ENCODE measurements at places on chromosomes 2 and 18.

DNA sequence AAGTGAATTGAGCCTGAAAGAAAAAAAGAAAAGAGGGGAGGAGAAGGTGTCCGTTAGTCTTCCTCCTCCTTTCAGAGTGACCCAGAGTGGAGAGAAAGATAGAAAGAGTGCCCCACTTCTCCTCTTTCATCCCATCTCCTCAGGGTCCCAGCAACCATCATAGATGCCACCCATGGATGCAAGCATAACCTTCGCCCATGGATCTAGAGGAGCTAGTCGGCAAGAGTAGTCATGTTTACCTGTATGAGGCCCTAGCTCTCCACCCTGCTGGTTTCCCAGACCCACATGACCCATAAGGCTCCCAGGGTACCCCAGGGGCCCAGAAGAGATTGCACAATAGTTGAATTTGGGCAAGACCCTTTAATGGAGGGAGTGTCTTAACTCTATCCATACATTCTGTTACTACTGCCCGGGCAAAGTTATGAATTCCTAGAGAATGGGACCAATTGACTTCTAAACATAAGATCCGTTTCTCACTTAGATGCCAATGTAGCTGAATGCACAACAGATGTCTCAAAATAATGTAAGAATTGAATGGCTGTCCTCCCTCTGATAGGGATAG is 56.1 kb upstream of the CDCA7 start:
- DNase-seq: no peak

DNA sequence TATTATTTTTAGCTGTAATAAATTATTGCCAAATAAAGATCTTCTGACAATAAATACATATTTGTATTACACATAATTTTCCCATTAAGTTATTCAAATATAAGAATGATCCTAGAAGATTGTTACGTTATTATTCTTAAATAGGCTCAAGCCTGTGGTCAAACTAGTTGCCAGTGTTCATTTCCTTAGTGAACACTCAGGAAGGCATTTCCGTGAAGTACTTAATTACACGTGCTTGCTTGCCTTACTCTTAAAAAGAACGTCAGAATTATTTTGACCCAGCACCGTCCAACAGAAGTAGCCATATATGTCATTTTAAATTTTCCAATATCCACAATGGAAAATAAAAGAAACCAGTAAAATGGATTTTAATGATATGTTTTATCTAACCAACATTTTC is 249.8 kb downstream of the TXNL1 start:
- DNase-seq: no peak

GRCh38 chr2:40388161-40388560 is 63.7 kb downstream of the SLC8A1 start:
- no peak for DNase-seq

- no peak for DNase-seq
Measured at GRCh38 chr2:240252191-240252871, 111.9 kb upstream of the OTOS start.

DNA sequence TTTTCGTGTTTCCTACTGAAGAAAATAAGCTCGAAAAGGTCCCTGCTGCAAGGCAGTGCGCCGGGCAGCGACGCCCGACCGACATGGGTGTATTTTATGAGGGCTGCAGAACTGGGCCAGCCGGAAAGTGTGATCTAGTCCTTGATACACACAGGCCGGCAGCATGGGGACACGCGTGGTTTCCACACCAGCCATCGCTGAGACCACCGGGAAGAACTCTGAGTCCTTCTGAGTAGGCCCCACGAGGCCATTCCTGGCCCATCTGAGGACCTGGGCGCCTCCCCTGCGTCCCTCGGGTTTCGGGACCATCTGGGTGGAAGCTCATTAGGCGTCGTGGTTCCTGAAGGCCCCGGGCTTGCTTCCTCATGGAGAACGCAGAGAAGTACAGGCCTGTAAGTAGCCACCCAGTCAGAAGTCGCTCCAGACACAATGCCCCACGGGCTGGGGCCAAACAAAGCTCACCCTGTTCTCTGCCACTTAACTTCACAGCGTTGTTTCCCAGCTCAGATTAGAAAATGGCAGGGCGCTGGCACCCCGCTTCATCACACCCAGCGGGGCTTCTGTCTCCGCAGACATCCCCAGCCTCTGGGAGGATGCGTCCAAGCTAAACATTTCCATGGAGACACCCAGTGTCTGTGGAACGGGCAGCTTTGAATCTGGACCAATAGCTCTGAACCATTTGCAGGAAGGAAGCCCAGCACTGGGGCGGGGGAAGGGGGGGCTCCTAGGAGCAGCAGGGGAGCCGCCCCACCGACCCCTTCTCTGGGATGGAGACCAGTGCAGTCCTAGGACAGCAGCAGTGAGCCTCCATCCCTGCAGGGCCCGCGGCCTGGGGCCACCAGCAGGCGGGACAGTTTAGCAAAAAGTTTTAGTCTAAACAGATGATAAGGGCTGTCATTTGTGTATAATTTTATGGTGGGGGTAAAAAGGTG is 2.4 kb downstream of the NFATC1 start:
- no peak for DNase-seq

- DNase-seq: no peak
Measured at GRCh38 chr2:116733699-116734098, 1080.8 kb upstream of the DDX18 start.

DNA sequence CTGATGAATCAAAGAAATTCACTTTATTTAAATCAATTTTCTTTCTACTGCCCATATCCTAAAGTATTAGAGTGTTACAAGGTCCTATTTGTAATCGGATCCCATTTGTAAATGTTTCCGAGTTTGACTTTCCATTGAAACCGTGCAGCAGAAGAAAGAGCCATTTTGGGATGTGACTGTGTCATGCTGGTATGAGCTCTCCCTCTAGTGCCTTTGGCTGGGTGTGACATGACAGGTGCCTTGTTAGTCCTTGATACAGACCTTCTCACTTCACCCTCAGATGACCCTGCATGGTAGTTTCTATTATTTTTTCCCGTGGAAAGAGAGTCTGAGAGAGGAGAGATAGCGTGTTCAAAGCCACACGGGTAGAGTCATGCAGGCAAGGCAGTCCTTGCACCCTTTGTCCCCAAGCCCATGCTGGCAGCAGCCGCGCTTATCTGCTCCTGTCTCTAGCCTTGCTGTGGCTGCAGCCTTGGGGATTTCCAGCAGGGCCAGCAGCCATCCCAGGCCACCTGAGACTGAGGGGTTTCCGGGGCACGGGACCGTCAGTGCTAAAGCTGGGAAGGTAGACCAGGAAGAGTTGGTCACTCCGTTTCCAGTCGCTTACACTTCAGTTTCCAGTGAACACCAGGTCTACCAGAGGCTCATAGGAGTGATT is 21.4 kb downstream of the CHMP1B start:
- no peak for DNase-seq

DNA sequence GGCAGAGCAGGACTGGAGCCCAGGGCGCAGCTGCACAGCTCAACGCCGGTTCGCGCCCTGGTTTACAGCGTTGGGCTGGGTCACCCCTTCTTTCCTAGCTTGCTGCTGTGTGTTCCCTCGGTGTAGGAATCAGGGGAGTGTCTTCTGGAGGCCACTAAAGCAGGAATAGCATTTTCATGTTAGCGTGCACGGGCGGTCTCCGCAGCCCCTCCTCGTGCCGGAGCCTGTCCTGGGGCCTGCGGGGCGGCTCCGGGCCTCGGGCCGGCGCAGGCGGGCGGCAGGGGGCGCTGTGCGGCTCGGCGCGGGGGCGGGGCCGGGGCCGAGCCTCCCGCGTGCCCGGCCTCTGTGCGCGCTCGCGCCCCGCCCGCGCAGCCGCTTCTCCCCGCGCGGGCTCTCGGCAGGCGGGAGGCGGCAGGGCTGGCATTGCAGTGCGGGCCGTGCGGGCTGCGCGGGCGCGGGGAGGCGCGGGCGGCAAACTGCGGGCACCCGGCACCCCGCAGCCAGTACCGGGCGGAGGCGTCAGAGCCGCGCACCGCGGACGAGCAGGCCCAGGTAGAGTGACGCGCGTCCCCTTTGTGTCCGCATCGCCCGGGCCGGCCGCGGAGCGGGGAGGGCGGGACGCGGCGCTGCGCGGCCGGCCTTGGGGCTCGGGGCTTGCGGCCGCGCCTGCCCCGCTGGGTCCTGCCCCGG is at the start of gene RNF144A:
TSS of gene RNF144A (plus strand) at position 342 of the 690 bp plus-strand sequence. CDS start 79,515 bp downstream, outside the sequence.
- DNase-seq: peak; percentile 79

GRCh38 chr18:43277164-43277600 is at the start of gene SYT4:
Gene SYT4, minus strand, starts transcription at chr18:43277490. Its CDS starts 209 bp downstream, at chr18:43277281.
- no peak for DNase-seq

DNA sequence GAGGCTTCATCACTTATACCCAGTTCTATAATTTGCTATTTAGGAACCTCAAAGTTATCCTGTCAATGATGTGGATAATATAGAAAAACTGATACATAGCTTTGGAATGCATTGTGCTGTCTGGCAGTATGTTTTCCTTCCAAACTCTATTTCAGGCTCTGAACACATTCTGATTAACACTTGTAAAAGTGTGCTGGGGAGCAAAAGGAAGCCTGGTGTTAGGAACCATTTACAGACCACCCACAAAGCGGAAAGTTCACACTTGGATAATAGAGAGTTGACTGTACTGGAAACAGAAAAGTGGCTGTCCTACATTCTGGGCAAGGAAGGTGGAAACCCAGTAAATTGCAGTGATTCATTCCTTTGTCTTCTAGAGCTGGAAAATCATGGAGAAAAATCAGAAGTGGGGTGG is 114.5 kb upstream of the ZFP36L2 start:
- DNase-seq: no peak

GRCh38 chr2:68258851-68259250 is 6.5 kb upstream of the PPP3R1 start:
- DNase-seq: no peak
